Stimulated activated CD8-positive, alpha-beta memory T cell treated with anti-CD3 and anti-CD28 coated beads, Interleukin-7, amount 100 ng/mL, for 1 hour (primary cell): ENCODE measurements at places on chromosomes 7 and 10.

DNA sequence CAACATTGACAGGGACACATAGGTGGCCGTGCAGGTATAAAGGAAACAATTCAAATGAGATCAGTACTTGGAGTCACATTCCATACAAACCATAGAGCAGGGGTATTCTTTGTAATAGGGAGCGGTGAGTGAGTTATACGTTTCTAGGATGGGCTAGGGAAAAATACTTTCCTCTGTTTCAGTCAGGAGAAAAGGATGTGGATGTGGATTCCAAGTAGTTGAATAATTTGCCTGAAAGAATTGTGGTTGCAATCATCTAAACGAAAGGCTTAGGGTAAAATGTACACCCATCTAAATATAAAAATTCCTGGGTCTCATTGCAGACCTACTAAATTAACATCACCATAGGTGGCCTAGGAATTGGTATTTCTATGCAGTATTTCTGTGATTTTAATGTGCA is 270.7 kb upstream of the IGFBP3 start:
- DNase-seq = no peak

- DNase-seq = no peak
These were observed 1159.0 kb downstream of the TYW1 start for GRCh38 chr7:68155676-68156075.

DNA sequence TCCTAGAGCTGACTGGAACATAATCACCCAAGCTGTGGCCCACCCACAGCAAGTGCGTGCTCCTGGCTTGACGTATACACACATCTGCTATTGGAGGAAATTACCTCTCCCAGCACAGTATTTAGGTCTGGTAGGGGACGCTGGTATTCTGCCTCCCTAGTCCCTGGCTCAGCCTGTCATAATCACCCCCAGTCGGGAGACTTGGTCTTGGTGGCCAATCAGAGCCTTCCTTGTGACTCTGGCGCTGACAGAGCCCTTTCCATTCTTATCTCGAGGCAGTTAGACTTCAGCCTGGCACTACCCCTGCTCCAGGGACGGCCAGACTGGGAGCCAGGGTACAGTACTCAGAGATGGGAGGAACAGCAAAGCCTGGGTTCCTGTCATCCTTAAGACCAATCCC is 14.3 kb upstream of the PRKAG2 start:
- no peak for DNase-seq

GRCh38 chr7:137454246-137454724 is 110.8 kb upstream of the PTN start:
- no peak for DNase-seq

- DNase-seq = no peak
These were observed 264.6 kb downstream of the WDR37 start for GRCh38 chr10:1320739-1321320.

GRCh38 chr7:149823631-149824199 is 14.5 kb upstream of the ZNF862 start:
- DNase-seq = no peak

GRCh38 chr7:100545360-100546128 is 6.5 kb downstream of the AGFG2 start:
- DNase-seq = no peak

DNA sequence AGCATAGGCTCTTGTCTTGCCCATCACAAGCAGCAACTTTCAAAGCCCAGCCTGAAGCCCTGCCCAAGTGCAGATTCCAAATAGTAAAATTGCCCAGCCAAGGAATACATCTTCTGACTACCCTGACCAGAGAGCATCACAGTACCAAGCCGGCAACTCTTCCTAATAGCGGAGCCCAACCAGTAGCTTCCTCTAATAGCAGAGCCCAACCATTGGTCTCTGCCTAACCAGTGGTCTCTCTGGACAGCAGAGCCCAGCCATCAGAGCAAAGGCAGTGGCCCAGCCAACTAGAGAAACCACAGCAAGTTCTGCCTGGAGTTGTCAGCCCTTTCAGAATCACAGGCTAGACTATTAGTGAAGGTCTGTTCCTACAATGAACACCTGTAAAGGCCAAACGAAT is 285.6 kb downstream of the HGF start:
- no peak for DNase-seq

GRCh38 chr10:22252224-22252800 is 34.5 kb upstream of the EBLN1 start:
- DNase-seq = no peak

GRCh38 chr7:148753224-148753623 is 54.5 kb downstream of the CUL1 start:
- no peak for DNase-seq

DNA sequence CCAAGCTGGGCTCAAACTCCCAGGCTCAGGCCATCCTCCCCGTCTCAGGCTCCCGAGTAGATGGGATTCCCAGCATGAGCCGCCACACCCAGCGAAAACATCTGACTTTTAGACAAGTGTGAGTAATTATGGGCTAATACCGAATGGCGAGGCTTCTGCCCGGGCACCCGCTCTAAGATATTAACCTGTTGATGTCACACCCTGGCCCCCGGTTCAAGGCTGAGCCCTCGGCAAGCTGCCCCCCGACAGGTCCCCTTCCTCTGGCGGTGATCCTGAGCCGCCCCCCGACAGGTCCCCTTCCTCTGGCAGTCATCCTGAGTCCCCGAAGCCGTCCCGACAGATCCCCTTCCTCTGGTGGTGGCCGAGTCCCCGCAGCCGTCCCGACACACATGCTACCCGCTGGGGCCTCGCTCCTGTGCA is 5.2 kb downstream of the PSMG3 start:
- no peak for DNase-seq

- DNase-seq = no peak
These were observed 85.5 kb downstream of the PTPRE start for GRCh38 chr10:127992376-127992775.
